ENCODE measurements at places on chromosomes 2 and 18.

GRCh38 chr2:149185942-149186490, 144.4 kb upstream of the LYPD6 start:
- no peak for DNase-seq

- no peak for DNase-seq
Measured at GRCh38 chr2:152234277-152234676, 58.7 kb upstream of the STAM2 start.

DNA sequence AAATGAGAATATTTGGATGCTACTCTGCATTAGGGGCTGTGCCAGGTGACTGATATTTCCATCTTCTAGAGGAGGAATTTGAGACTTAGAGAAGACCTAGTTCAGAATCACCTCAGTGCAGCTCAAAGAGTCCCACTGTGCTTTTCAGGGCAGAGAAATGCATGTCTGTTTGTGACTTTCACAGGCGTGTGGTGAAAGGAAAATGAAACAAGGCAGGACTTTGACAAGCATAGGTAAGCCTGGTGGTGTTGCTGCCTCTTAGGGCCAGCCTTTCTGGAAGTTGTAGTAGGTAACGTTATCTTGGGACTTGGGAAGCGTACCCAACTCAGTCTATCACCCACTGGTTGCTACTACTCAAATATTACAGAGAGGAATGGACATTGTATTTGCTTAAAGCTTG, 2.6 kb downstream of the GPR39 start:
- no peak for DNase-seq

- DNase-seq, result no peak
Measured at GRCh38 chr2:150528861-150529801, 41.7 kb upstream of the RND3 start.

DNA sequence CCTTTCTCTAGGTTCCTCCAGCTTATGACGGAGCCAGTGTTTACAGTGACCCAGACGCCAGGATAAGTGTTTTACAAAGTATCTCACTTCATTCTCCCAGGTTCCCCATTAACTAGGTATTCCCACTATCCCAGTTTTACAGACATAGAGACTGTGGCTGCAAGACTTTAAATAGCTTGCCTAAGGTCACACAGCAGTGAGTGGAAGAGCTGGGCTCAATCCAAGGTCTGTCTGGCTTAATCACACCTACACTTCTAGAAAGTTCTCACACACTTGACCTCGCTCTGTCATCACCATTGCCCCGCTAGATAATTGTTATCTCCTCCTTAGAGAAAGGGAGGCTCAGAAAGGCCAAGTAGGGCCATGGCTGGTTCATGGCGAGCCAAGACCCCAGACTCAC, 110.2 kb downstream of the ANTXR1 start:
- DNase-seq, result no peak
